Stimulated activated CD4-positive, alpha-beta T cell treated with anti-CD3 and anti-CD28 coated beads, Interleukin-2, amount 100 ng/mL, for 24 hours (primary cell): ENCODE measurements at places on chromosomes 4 and X.

GRCh38 chr4:72896515-72896914 lies 173.0 kb downstream of the COX18 start:
- no peak for DNase-seq

DNA sequence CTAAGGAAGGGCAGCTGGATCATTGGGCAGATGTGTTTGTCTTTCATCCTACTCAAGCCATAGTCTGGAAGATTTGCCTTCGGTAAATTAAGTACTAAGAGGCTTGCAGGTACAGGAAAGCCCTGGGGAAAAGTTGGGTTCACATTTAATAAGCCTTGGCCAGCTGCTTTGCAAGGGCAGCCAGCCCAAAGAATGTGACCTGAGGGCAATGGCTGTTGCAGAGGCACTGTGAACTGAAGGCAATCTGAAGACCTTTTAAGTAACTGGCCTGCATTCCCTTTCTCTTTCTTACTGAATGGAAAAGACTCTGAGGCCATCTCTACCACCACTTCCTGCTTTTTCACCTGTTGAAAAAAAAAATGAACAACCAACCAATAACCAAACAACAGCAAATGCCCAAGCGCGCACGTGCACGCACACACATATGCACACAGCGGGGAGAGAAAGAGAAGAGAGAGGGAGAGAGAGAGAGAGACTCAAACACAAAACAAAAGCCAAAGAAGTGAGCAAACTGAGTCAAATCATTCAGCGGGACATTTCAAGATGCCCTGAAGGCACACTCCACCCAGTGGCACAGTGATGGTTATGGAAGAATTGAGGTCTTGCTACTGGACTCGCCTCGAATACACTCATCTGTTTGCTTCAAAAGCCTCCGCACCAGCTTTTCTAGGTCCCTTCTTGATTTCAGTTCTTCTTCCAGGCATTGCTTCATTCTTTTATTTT lies 19.6 kb downstream of the CD40LG start:
- no peak for DNase-seq

DNA sequence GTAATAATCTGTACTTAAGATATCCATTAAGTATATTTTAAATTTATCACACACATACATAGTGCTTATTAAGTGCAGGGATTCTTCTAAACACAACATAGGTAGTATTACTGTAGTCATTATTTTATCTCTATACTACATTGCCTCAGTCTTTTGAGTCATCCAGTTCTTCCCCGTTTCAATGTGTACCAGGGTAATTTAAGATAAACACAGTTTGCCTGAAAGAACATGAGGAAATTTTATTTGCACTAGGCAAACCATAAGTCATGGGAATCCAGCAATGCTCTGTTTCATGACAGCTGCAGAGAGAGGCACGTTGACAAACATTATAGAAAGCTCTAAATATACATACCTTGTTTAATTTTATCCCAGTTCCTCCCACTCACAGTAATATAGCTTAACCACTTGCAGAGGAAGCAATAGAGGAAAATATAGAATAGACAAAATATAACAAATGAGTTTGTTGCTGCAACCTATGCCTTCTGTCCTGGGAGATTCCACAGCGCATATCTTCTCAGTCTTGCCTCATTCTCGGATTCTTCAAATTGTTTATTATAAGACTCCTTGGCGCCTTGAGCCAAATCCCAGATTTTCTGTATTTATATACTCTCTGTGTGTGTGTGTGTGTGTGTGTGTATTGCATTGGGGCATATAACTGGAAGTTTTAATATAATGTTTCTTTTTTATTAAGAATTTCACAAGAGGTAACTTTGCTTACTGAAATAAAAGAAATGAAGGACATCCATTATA lies 258.6 kb downstream of the FAM133A start:
- no peak for DNase-seq

DNA sequence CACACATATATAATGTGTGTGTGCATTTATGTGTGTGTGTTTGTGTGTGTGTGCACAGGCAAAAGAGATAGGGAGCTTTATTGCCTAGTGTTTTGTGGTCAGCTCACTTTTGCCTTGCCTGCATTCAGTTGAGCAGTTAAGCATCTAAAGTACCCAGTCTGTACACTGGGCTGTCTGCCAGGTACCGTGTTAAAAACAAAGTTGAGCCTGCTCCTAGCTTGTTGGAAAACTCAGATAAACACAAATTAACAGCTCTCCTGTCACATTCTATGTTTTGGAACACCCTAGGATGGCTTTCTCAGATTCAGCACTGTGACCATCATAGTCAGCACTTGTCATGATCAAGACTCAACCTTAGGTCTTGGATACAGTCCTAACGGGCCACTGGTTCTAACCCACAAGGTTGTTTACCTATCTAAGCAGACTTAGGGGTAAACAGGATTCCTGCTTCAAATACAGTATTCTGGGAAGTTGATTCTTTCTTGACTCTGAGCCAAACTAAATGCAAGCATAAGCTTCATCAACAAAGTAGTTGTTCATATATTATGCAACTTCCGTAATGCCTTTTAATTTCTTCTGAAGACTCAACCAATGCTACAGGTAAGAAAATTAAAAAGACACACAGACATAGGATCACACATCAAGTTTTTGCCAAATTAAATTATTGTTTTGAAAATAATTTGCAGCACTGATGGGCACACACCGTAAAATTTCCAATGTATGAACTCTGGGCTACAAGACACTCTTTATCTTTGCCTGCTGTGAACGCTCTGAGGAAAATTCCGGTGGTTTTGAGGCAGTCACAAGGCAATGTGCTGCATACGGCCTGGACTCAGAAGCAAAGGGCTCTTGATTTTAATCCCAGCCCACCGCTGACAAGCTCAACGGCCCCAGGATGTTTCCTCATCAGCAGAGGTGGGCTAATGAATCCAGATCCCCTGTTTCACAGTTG lies 11.3 kb upstream of the CD99 start:
- DNase-seq = no peak

- no peak for DNase-seq
Observed at GRCh38 chr4:73911746-73912145, 42.6 kb downstream of the CXCL1 start.

DNA sequence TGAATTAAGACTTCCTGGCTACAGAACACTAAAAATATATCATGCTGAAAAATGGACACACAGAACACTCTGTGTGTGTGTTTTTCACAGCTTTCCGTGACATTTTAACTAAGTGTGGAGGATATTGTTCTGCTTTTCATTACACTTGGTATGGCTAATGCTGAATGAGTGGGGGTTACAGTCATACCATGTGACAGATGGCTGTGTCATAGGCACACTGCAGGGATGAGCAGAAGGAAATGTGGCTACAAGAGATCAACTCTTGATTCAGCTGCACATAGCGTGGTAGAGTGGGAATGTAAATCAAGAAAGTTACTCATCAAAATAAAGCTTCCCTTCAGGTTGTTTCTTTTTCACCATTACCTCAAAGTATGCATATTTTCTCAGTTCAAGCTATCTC lies 669.8 kb downstream of the IQCM start:
- DNase-seq = no peak

GRCh38 chr4:37236165-37236564 lies 8.4 kb upstream of the NWD2 start:
- DNase-seq = no peak

DNA sequence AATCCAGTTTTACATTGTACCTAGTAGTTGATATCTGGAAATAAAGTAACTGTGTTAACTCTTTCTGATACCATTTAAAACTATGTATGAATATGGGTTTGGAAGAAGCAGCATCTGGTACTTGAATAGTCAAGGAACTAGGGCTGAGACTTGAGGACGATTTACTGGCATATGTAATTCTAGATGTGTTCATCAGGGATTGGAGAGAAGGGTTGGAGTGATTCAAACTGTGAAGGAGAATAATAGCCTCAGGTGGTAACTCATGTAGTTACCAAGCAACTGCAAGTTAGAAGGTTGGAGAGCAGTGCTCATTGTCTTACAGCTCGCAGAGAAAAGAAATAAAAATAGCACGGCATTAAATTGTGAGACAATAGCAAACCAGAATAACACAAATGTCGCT lies 29.5 kb upstream of the TXLNG start:
- no peak for DNase-seq
